ENCODE measurements at places on chromosomes 5 and 9.

- DNase-seq = no peak
These were observed 93.0 kb upstream of the COL5A1 start for GRCh38 chr9:134548618-134549017.

DNA sequence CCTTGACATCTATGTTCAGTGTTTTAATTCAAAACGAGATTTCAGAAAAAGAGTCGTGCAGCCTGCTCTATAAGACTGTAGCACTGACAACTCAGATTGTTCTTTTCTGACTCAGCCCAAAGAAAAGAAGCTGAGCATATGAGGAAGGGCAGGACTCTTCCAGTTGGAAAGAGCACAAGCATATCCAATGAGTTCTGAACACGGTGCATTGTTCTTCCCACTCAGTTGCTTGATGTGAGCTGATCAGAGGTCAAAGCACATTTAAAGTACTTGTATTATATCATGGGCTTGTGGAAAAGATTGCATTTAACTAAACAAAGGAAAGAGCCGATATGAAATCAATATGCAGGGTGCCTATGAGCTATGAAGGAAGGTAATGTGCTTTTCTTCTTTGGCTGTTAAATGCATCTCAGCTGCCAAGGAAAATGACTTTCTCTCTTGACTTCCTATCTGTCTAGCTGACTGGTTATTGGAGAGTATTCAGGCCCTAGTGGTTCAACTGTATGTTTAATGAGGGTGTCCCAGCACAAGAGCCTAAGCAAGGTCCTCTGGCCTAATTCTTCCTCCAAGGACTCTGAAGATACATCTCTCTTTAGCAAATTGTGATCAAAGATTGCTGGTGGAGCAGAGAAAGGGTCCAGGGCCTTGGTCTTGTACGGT, 226.6 kb upstream of the PPP1R2B start:
- no peak for DNase-seq

- no peak for DNase-seq
These were observed 122.4 kb downstream of the SNCAIP start for GRCh38 chr5:122434205-122434970.

- peak; percentile 85 for DNase-seq
These were observed 46.1 kb downstream of the PTTG1 start for GRCh38 chr5:160467555-160468362.

DNA sequence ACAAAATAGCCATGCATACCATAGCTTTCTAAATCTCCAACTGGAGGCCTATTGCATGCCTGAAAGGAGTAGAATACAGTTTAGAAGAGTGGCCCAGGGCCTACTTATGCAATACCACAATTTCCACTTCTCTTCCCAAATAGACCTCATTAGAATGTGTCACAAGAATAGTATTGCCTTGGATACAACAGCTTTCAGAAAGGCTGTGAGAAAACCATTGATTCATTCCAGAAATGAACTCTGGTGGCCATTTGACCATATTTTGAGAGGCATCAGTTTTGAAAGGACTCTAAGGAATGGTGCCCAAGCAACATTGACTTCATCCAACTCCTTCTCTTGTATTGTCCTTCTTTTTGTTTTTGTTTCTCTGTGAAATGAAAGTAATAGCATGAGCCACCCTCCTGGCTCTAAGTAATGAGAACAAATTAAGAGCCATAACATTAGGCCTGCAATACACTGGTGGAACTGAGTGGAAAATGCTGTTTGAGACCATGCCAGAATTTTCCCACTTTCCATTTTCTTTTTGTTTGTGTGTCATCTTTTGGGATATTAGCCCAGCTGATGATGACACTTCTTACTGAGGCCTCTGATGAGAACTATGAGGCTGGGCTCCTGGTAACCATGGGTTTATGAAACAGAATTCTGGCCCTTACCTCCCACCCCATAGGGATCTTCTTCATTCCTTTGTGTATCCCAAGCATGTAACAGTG, 90.2 kb downstream of the TMEM174 start:
- no peak for DNase-seq

DNA sequence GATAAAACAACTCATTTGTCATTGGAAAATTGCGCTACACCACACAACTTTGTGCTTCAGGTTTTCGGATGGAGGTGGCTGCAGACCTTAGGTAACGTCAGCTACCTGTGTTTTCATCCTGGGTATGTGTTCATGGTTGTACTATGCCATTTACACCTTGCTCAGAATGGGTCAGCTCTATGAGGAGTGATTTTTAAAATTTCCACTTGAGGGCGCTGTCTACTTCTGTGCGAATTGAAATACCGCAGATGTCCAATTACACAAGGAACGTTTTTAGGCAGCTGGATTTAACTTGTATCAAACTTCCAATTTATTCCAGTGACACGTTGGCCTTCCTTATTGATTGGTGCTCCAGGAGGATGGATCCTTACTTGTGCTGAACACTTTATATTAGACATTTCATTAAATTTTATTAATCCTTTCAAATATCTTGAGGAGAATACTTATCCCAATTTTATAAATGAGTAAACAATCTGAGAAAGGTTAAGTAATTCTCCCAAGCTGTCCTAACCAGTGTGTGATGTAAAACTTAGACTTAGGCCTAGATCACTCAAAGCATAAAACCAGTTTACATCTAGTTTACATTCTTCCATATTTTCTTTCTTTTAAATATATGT, 23.4 kb downstream of the DMRTA1 start:
- DNase-seq = no peak

- DNase-seq = no peak
These were observed 35.1 kb downstream of the TGFBI start for GRCh38 chr5:136063778-136064465.

GRCh38 chr9:113603773-113604172, 140.2 kb downstream of the RGS3 start:
- no peak for DNase-seq

DNA sequence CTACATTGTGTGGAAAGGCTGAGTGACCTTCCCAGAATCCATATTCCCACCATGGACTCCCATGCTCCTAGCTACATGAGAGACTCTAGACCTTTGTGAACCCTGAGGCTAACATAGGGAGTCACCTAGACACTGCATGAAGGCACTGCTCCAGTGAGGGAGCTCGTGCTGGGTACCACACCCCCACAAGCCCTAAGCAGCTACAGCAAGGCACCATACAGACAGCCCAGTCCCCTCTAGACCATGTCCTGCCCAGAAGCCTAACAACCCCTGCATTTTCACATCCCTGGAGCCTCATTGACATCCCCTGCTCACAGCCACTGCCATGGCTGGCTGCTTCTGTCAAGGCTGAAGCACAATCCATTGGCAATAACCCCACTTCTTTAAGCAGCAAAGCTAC, 176.5 kb upstream of the CTNND2 start:
- DNase-seq = no peak

- no peak for DNase-seq
These were observed 1069.1 kb upstream of the DMAC1 start for GRCh38 chr9:8868632-8869031.

DNA sequence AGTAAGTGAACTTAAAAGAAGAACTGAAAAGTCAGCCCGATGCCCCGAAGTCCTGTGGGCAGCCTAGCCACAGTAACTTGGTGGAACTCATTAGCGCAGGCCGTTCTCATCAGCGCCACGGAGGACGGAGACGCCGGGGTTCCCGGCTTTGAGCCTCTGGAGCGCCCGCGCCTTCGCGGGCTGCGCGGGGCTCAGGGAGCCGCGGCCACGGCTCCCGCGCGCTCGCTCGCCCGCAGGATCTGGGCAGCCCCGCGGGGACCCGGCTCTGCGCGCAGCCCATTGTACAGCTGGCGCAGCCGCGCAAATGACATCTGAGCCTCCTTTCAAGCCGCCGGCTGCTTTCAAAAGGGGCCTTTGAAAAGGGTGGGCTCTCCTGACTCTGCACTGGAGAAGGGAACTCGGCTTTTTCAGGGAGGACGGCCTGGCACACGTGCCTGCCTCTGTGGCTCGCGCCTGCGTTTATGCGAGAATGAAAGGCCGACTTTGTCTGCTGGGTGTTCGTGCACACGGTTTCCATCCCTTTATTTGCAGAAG, 40.7 kb downstream of the TLR4 start:
- DNase-seq = no peak

GRCh38 chr5:121525706-121526105, 326.0 kb upstream of the FTMT start:
- DNase-seq = no peak

DNA sequence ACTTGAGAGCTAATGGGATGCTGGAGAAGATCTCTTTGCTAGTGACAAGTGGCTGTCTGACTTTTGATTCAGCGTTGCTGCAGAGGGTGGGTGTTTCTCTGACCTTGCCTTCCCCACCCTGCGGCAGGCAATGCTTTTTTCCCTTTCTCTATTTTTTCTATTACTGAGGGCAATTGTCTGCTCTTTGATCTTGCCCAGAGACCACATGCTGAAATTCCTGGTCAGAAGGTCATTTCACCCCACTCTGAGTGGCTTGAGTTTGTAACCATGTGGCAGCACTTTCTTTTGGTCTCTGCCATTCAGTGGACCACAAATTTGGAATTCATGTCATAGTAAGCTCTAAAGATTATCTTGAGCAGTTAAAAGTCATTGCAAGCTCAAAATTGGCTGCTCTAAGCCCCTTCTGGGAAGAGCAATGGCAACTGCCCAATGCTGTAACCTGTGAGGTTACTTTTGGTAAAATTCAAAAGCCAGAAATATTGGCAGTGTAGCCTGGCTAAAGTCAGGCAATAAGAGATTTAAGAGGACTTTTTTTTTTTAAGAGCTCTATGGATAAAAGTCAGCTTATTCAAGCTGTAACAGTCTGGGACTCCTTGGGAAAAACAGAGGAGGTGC, 30.4 kb upstream of the MTMR12 start:
- no peak for DNase-seq

DNA sequence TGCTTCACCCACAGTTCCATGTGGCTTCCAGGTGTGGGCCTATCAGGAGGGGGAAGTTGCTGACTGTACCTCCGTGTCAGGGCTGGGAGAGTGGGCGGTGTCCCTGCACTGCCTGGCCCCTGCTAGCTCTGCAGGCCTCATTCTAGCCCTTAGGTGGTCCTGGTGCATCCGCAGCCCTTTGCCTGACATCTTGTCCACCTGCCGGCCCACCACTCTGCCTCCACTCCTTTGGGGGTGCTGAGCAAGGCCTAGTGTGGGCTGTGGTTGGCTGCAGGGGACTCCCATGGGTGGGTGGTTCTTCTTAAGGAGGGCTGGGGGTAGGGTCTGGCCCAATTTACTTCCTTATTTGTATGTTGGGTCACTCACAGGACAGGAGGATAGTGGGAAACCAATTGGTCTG, 66.9 kb downstream of the HSPA4 start:
- no peak for DNase-seq

DNA sequence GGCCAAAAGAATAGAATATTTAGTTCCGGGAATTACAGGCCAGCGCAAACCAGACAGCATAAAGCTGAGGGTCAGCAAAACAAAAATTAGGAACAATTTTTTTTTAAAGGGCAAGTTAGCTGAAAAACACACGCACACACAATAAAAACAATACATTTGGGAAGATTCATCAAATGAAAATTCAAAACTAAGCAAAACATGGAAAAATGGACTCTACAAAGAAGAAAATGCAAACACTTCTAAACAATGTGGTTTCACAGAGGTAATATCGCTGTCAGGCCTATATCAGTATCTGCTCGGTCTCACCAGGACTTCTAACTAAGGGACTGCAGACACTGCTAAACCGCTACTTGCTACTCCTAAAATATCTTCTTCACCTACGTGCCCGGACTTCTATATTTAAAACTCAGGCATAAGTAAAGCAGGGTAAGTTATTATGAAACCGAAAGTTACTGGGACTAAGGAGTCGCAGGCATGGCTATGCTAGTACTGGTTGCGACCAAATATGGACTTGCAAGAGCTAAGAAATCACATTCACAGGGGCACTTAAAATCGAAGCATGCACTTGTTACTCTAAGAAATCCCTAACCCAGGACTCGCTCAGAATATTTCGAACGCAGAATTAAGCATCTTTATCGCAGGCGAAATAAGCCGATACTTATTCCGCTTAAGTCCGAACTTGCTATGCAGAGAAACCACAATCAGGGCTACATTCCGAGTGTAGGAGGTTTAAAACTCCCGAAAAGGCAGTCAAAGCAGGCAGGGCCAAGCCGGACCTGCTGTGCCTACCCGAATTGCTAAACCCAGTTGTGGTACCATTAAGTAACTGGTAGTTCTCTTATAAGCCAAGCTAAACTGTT, 2.3 kb downstream of the ANXA2R start:
- DNase-seq = no peak

- DNase-seq = no peak
These were observed 20.8 kb downstream of the CKMT2 start for GRCh38 chr5:81253875-81254274.

DNA sequence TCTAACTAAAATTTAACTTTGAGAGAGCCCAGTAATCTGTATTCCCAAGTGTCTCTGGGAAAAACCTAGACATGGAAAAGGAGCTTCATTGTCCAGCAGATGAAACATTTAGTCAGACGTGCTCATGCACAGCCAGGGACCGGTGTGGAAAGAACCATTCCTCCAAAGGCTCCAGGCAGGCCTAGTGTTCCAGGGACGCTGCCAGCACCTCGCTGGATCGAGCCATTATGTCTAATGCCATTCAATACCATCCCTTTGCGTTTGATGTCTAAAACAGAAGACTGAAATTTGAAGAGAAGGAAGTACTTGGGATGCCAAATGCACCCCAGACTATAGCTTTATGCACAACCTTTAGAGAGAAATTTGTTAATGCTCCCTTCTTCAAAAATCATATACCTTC, 1.4 kb upstream of the CHSY3 start:
- DNase-seq = no peak

DNA sequence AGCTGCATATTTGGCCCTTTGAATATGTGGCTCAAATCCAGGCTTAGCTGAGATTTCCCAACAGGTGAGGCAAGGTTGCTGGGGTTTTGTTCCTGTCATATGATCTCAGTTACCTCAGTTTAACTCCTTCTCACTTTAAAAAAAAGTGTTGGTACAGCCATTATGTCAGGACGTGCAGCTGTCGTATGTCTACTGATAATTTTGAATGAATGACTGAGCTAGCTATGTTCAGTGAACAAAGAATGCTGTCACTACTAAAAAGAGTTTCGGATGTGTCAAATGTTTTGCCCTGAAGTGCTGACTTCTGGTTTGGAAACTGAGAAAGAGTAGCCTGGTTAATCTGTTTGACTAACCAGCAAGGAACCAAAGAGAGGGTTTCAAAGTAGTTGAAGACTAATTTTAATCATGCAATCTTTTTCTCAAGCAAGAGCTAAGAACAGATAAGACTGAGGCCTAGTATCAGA, 106.3 kb upstream of the NR3C1 start:
- DNase-seq = no peak

DNA sequence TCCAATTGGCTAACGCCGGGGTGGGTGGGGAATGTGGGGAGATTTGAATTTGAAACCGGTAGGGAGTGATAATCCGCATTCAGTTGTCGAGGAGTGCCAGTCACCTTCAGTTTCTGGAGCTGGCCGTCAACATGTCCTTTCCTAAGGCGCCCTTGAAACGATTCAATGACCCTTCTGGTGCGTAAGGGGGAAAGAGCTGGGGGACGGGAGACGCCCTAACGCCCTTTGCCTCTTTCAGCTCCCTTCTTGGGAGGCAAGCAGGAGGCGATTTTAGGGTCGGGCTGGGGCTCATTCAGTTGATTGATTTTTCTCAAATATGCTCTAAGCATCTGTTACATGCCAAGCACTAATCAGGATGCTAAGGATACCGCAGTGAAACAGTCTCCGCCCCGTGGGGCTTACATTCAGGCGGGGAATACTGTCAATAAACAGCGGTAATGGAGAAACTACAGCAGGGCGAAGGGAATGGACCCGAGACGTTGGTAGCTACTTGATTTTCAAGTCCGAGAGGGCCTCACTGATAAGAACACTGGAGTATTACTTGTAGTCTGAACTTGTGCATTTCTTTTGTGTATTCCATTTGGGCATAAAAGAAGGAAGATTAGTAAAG, at the start of gene HMMR:
Gene HMMR (plus strand): TSS at position 71 of the 610 bp plus-strand sequence. CDS start 61 bp downstream, at position 132.
- no peak for DNase-seq
